ENCODE measurements at places on chromosomes 6 and 20. TPM values are rescaled to one million over a fixed set of nuclear protein-coding genes. Genes with fewer than 3 reads are reported as not detected.
A peak's percentile ranks its signal among the peaks of the same experiment; 100 is the strongest.

DNA sequence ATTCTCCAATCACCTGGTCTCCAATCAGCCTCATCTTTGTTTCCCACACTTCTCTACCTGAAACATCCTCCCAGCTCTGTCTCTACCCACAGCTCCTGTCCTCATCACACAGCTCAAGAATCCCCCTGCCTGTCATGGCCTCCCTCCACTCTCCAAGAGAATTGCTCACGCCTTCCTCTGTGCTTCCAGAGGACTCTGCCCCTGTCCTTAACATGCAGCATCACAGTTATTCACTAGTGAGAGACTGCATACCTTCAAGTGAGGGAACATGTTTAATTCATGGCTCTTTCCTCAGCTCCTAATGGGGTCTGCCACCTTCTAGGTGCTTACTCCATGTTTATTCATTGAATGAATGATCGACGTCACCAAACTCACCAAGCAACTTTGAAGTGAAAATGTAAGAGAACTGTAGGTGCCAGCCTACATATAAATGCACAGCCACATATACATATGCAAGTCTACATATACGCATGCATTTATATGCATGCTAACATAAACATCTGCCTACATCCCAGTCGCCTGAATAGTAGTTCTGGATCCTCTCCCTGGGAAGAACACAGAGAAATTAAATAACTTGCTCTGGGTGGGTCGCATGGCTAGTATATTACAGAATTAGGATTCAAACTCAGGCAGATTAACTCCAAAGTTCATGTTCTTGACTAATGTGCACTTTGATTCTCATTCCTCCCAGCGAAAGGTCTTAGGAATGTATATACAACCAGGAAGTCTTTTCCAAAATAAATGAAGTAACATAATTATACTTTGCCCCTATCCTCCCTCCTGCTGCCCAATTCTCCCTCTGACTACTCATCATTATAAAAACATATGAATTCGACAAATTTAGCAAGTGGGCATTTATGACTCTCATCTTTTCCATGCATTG is 295.6 kb downstream of the MAFB start:
- no peak for DNase-seq

DNA sequence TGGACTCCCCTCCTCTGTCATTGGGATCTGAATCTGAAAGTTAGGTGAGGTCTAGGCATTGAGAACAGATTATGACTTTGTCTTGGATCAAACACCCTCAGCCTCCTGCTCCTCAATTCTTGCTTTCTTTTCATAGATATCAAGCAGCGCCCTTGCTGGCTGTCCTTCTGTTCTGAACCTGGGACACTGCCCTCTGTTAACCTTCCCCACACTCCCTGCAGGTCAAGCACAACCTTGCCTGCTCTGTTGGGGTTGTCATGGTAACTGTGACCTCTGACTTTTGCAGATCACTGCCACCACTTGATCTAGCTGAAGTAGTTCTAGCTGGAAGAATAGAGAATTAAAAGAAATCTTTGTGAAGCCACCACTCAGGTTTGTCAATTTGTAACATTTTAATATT is 16.4 kb upstream of the MICA start:
- DNase-seq, result no peak

CDYL gene
- 27.9 TPM for total RNA-seq

DNA sequence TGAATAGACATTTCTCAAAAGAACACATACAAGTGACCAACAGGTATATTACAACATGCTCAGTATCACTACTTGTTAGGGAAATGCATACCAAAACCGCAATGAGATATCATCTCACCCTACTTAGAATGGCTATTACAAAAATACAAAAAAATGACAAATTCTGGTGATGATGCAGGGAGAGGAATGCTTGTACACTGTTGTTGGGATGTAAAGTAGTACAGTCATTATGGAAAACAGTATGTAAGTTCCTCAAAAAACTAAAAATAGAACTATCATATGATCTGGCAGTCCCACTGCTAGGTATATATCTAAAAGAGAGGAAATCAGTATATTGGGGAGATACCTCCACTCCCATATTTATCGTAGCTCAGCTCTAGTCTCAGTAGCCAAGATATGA is 10.9 kb upstream of the SLC17A5 start:
- no peak for DNase-seq

TBXT gene
- total RNA-seq, result not detected

DNA sequence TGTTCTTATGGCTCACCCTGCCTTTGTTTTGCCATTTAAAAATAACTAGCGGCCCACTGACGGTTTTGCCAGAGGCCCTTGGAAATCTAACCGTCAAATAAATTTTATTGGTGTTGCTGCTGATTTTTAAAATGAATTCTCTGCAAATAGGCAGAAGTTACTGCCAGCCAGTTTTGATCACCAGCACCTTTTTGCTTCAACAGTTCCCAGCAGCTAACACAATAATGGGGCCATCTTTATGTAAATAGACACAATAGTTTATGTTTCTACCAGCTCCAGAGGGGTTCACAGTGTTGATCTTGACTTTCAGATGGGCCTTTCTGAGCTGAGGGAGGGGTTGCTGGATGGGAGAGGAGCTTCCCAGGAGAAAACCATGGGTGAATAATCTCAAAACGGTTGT is 11.2 kb downstream of the CD83 start:
- DNase-seq, result no peak

DNA sequence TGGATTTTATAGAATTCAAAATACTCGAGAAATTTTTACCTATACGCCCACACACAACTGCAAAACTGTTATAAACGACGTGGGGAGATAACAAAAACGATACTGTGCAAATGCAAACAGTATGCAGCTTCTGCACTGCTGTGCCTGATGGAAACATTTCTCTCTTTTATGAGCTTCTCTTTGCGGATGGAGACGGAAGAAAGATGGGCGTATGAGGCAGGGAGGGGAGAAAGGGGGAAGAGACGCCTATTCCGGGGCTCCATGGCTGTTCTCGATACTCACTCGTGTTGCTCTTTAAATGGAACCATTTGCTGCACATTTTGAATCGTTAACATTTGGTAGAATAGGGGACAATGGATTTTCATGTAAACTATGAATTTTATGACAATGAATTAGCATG is 69.1 kb upstream of the EXOC2 start:
- DNase-seq, result no peak

DNA sequence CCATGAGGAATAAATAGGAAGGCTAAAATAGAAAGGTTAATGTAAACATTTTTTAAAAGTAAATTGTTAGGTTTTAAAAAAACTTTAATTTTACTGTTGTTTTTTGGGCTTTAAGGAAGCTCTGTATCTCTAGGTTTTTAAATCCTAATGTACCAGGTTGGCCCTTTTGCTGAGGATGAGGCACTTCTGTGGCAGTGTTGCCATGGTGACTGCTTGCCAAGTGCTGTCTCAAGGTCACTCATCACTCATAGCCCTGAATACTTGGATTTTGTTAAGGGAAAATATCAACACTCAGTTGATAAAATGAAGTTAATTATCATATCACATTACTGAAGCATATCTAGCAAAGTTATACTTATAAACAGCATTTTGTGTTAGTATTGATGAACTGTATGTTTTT is 50.2 kb downstream of the NCOA3 start:
- peak; percentile 44 for DNase-seq

DNA sequence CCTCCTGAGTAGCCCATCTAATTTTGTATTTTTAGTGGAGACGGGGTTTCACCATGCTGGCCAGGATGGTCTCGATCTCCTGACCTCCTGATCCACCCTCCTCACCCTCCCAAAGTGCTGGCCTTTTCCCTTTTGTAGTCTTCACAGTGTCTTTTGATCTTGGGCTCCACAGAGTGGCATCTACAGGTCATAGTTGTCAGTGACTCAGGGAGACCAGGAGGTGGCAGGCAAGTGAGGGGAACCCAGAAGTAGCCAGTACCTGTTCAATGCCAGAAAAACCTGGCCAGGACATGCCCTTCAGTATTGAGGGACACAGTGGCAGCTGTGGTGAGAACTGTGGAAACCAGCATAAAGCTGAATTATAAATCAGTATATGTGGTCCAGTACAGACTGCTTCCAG is 19.6 kb downstream of the RPP21 start:
- DNase-seq, result no peak

- no peak for DNase-seq
Measured at GRCh38 chr6:56244528-56245253, 2.7 kb downstream of the COL21A1 start.

DNA sequence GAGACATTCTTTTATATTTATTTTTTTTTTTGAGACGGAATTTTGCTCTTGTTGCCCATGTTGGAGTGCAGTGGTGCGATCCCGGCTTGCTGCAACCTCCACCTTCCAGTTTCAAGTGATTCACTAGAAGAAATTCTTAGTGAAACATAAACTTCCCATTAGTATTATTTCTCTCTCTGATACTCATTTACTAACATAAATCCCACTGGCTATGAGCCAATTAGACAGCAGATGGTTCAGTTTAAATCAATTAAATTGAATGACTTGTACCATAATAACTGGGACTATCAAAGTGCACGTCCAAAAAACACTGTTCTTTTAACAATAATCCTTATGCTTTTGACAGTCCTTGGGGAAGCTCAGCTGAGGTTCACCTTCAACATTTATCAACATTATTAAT is 111.2 kb upstream of the PTCHD4 start:
- DNase-seq, result no peak

GRCh38 chr6:15662326-15663129 is at the start of gene DTNBP1:
Gene DTNBP1 (minus strand): TSS chr6:15663028. CDS start chr6:15662869, 159 bp downstream.
- DNase-seq, result peak; percentile 83

All from GM23248 (cell line).